ENCODE measurements at places on chromosomes 6 and 20. TPM values are rescaled to one million over a fixed set of nuclear protein-coding genes. Genes with fewer than 3 reads are reported as not detected.

The HSPA1L gene
- 1.3 TPM for total RNA-seq

The TNFRSF21 gene
- total RNA-seq, result 16.0 TPM

The ANKEF1 gene
- 6.0 TPM for total RNA-seq

The CEP250 gene
- total RNA-seq, result 30.2 TPM

The NANP gene
- 8.8 TPM for total RNA-seq

The CAP2 gene
- total RNA-seq, result 10.6 TPM

The PMEPA1 gene
- 361 TPM for total RNA-seq

The ANGPT4 gene
- total RNA-seq, result 0.03 TPM

The GSTA2 gene
- total RNA-seq, result not detected

The TRIM15 gene
- total RNA-seq, result not detected

The SLC22A7 gene
- total RNA-seq, result not detected

The STX11 gene
- total RNA-seq, result 2.3 TPM

All from A549 treated with Mapracorat at 1 μM for 4 hours (cell line).